ENCODE measurements at places on chromosomes 5 and 9. TPM values are rescaled to one million over a fixed set of nuclear protein-coding genes. Genes with fewer than 3 reads are reported as not detected.

Gene LCN2
- polyA plus RNA-seq: not detected

Gene GPBP1
- 92.1 TPM for polyA plus RNA-seq

Gene FAT2
- polyA plus RNA-seq: not detected

GRCh38 chr5:116063950-116064349 lies 20.9 kb upstream of the COMMD10 start:
- peaks cover 13% of the 10 kb centered on the region for H3K27me3 ChIP-seq
- no peaks in the 10 kb centered on the region for H3K36me3 ChIP-seq
- no peaks in the 10 kb centered on the region for H3K4me1 ChIP-seq
- no peak for DNase-seq
- no peak overlapping the region for H3K4me3 ChIP-seq
- no peak overlapping the region for H3K27ac ChIP-seq

GRCh38 chr9:114347675-114348074 lies 18.0 kb downstream of the ORM2 start:
- no peaks in the 10 kb centered on the region for H3K27me3 ChIP-seq
- no peak overlapping the region for H3K4me3 ChIP-seq
- peaks cover 39% of the 10 kb centered on the region for H3K4me1 ChIP-seq
- no peak overlapping the region for H3K27ac ChIP-seq
- no peak for DNase-seq
- H3K36me3 ChIP-seq: peaks cover 88% of the 10 kb centered on the region

- H3K4me3 ChIP-seq: no peak overlapping the region
- H3K36me3 ChIP-seq: no peaks in the 10 kb centered on the region
- no peak for DNase-seq
- no peaks in the 10 kb centered on the region for H3K27me3 ChIP-seq
- H3K27ac ChIP-seq: no peak overlapping the region
These were observed 66.4 kb upstream of the PIK3R1 start for GRCh38 chr5:68149189-68149588.

- H3K4me3 ChIP-seq: no peak overlapping the region
- DNase-seq: no peak
- H3K36me3 ChIP-seq: no peaks in the 10 kb centered on the region
These were observed 41.4 kb downstream of the PAX5 start for GRCh38 chr9:36992501-36993316.

DNA sequence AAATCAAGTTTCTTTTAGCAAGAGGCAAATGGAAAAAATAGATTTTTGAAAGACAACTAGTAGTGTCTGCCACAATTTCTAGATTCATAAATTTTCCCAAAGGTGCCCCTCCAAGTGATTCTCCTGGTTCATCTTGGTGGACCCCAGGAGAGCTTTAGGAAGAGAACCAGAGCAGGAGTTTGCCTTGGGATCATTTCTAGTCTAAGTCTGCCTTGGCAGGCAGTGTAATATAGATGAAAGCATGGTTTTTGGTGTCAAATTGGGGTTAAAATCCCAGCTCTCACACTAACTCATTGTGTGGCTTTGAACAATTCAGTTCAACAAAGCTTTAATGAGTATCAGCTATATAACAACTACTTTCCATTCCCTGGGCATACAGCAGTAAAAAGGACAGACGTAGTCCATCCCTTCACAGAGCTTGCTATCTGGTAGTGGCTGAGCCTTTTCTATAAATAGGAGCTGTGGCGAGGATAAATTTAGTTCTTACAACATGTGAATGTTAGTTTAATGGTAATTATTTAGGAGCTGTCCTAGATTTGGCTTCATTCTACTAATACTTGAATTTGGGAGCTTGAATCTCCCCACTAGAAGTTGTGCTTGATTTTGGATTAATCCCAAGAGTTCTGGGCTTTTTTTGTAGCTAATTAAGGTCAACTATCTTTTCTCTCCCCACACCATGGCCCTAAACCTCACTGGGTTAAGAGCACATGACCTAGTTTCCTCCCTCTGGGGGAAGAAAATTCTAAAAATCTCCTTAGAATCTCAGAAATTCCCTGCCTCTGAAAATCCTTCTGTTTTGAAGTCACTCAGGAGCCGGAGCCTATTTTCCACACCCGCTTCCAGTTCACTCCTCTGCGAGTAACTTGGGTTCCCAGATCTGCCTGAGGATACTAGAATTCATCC lies 197.8 kb downstream of the PCSK1 start:
- H3K4me1 ChIP-seq: no peaks in the 10 kb centered on the region
- no peaks in the 10 kb centered on the region for H3K27me3 ChIP-seq
- no peak for DNase-seq
- no peak overlapping the region for H3K27ac ChIP-seq
- no peaks in the 10 kb centered on the region for H3K36me3 ChIP-seq
- no peak overlapping the region for H3K4me3 ChIP-seq

DNA sequence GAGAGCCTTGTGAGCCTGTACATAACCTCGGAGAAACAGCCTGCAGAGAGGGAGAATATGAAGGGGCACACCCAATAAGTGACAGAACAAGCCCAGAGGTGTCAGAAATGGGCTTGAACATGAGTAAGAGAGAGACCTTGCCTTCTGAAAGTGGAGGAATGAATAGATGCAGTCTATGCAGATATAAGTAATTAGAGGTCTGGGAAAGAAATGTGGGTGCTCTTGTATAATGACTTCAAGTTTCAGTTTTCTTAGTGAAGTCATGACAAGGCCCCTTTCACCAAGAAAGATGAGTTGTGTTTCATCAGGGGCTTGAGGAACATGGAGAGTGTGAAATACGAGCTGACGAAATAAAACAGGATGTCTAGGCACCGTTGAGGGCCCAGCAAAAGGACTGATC lies 15.1 kb downstream of the GRAMD2B start:
- H3K4me3 ChIP-seq: no peak overlapping the region
- no peaks in the 10 kb centered on the region for H3K36me3 ChIP-seq
- H3K27ac ChIP-seq: no peak overlapping the region
- no peaks in the 10 kb centered on the region for H3K4me1 ChIP-seq
- no peaks in the 10 kb centered on the region for H3K27me3 ChIP-seq

Gene GABRA1
- not detected for polyA plus RNA-seq

GRCh38 chr9:72874344-72874743 lies 78.5 kb downstream of the ALDH1A1 start:
- H3K4me1 ChIP-seq: no peaks in the 10 kb centered on the region
- no peak overlapping the region for H3K27ac ChIP-seq
- H3K4me3 ChIP-seq: no peak overlapping the region
- H3K27me3 ChIP-seq: no peaks in the 10 kb centered on the region

GRCh38 chr5:3047212-3047774 lies 295.8 kb upstream of the IRX2 start:
- DNase-seq: no peak
- H3K4me3 ChIP-seq: no peak overlapping the region
- H3K27ac ChIP-seq: no peak overlapping the region
- no peaks in the 10 kb centered on the region for H3K4me1 ChIP-seq
- H3K36me3 ChIP-seq: no peaks in the 10 kb centered on the region

- no peaks in the 10 kb centered on the region for H3K4me1 ChIP-seq
- H3K4me3 ChIP-seq: no peak overlapping the region
- H3K27ac ChIP-seq: no peak overlapping the region
These were observed 14.1 kb upstream of the STRBP start for GRCh38 chr9:123282362-123283047.

Gene SPINK6
- polyA plus RNA-seq: not detected

DNA sequence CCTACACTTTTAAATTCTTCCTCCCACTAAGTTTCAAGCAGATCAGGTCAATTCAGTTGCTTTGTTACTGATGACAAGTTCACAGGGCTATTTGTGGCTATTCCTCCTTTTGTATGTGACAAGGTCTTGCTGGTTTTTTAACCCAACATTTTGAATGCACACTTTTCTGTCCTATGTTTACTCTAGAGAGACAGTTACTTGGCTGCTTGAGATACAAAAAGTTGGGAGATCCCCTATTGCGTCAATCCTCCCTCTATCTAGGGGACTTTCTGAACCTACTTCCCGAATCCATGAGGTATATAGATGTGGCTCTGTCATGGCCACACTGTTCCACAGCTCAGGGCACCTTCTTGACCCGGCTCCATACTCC lies 386.7 kb downstream of the NTRK2 start:
- no peaks in the 10 kb centered on the region for H3K36me3 ChIP-seq
- H3K4me1 ChIP-seq: no peaks in the 10 kb centered on the region
- DNase-seq: no peak
- no peaks in the 10 kb centered on the region for H3K27me3 ChIP-seq
- H3K4me3 ChIP-seq: no peak overlapping the region

GRCh38 chr5:118620233-118620632 lies 368.1 kb downstream of the DTWD2 start:
- H3K27ac ChIP-seq: no peak overlapping the region
- no peak overlapping the region for H3K4me3 ChIP-seq
- no peak for DNase-seq
- no peaks in the 10 kb centered on the region for H3K4me1 ChIP-seq
- H3K36me3 ChIP-seq: no peaks in the 10 kb centered on the region

Gene STPG3
- polyA plus RNA-seq: not detected

Gene ICE1
- 24.4 TPM for polyA plus RNA-seq

DNA sequence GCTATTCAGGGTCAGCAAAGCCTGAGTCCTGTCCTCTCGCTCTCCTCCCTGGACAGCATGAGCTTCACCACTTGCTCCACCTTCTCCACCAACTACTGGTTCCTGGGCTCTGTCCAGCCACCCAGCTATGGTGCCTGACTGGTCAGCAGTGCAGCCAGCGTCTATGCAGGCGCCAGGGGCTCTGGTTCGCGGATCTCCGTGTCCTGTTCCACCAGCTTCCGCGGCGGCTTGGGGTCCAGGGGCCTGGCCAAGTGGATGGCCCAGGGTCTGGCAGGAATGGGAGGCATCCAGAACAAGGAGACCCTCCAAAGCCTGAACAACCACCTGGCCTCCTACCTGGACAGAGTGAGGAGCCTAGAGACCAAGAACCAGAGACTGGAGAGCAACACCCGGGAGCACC lies 8.6 kb downstream of the NIPBL start:
- peaks cover 82% of the 10 kb centered on the region for H3K4me1 ChIP-seq
- no peak overlapping the region for H3K27ac ChIP-seq
- H3K27me3 ChIP-seq: no peaks in the 10 kb centered on the region
- no peak overlapping the region for H3K4me3 ChIP-seq

- H3K4me3 ChIP-seq: no peak overlapping the region
- no peak overlapping the region for H3K27ac ChIP-seq
- H3K27me3 ChIP-seq: no peaks in the 10 kb centered on the region
- no peak for DNase-seq
- H3K36me3 ChIP-seq: no peaks in the 10 kb centered on the region
These were observed 35.2 kb downstream of the PIK3R1 start for GRCh38 chr5:68250661-68251298.

GRCh38 chr5:106415541-106415940 lies 1255.2 kb downstream of the EFNA5 start:
- H3K4me3 ChIP-seq: no peak overlapping the region
- H3K4me1 ChIP-seq: no peaks in the 10 kb centered on the region
- H3K27me3 ChIP-seq: no peaks in the 10 kb centered on the region
- no peaks in the 10 kb centered on the region for H3K36me3 ChIP-seq
- DNase-seq: no peak

GRCh38 chr5:43161244-43161643 lies 30.8 kb upstream of the NIM1K start:
- DNase-seq: peak; percentile 4
- no peak overlapping the region for H3K4me3 ChIP-seq
- no peaks in the 10 kb centered on the region for H3K27me3 ChIP-seq
- H3K4me1 ChIP-seq: peaks cover 11% of the 10 kb centered on the region
- no peak overlapping the region for H3K27ac ChIP-seq

Gene PCDHB3
- polyA plus RNA-seq: not detected

GRCh38 chr9:99486684-99487083 lies 264.6 kb downstream of the SEC61B start:
- no peaks in the 10 kb centered on the region for H3K36me3 ChIP-seq
- H3K27ac ChIP-seq: no peak overlapping the region
- H3K4me3 ChIP-seq: no peak overlapping the region
- no peaks in the 10 kb centered on the region for H3K27me3 ChIP-seq

DNA sequence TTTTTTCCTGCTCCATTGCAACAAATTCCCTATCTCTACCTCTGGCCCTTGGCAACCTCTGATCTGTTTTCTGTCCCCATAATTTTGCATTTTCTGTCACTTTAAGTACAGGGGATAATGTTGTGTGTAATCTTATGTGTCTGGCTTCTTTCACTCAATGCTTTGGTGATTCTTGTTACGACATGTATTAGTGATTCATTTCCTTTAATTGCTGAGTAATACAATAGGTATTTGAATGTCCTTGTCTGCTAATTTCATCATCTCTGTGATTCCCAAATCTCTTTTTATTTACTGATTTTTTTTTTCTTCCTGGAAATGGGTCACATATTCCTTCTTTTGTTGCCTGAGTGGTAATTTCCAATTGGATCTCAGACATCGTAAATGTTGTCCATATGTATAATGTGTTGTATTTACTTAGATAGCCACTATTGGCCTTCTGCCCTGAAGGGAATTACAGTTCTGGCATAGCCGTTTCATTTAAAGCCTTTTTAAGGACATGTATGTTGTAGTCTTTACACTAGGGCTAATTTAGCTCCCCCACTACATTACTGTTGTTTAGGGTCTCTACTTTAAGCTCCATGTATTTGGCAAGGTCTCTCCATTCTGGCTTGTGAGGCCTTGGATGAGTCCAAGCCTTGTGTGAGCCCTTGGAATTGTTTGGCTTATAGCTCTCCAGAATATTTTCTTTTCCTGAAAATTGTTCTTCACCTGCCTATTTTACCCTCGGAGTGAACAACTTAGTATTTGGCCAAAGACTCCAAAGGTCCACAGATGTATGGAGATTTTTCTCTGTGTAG lies 683.8 kb downstream of the LRRC70 start:
- no peaks in the 10 kb centered on the region for H3K27me3 ChIP-seq
- H3K36me3 ChIP-seq: no peaks in the 10 kb centered on the region

Gene PCDHB5
- polyA plus RNA-seq: not detected

Gene CARTPT
- not detected for polyA plus RNA-seq

- H3K27me3 ChIP-seq: no peaks in the 10 kb centered on the region
- no peak overlapping the region for H3K27ac ChIP-seq
- no peaks in the 10 kb centered on the region for H3K36me3 ChIP-seq
- no peak overlapping the region for H3K4me3 ChIP-seq
- H3K4me1 ChIP-seq: peaks cover 9% of the 10 kb centered on the region
These were observed 114.5 kb downstream of the SV2C start for GRCh38 chr5:76197726-76198125.

GRCh38 chr5:96957254-96958049 lies 21.6 kb downstream of the LNPEP start:
- no peak for DNase-seq
- peak overlapping the region; percentile 39 for H3K27ac ChIP-seq
- H3K27me3 ChIP-seq: no peaks in the 10 kb centered on the region
- no peak overlapping the region for H3K4me3 ChIP-seq
- no peaks in the 10 kb centered on the region for H3K36me3 ChIP-seq

DNA sequence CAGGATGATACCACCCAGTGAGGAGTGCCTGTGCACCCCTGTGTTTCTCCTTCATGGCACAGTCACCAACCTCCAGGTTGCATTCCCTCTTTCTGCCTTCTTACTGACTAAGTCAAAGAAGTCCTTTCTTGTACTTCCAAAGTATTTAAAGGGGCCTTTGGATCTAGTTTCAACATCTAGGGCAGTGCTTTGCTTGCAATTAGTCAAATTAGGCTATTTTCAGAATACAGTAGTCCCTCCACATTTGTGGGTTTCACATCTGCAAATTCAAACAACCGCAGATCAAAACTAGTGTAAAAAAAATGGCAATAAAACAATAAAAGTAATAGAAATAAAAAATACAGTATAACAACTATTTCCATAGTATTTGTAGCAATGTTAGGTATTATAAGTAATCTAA lies 333.9 kb upstream of the SEMA6A start:
- no peaks in the 10 kb centered on the region for H3K4me1 ChIP-seq
- no peak for DNase-seq
- H3K27me3 ChIP-seq: no peaks in the 10 kb centered on the region
- no peak overlapping the region for H3K4me3 ChIP-seq
- no peak overlapping the region for H3K27ac ChIP-seq

GRCh38 chr5:116814626-116815385 lies 240.2 kb upstream of the SEMA6A start:
- H3K4me3 ChIP-seq: no peak overlapping the region
- H3K27ac ChIP-seq: no peak overlapping the region
- no peak for DNase-seq
- H3K36me3 ChIP-seq: no peaks in the 10 kb centered on the region
- no peaks in the 10 kb centered on the region for H3K4me1 ChIP-seq

Measured in CD4-positive, alpha-beta memory T cell (primary cell).